ENCODE measurements at places on chromosomes 3 and 15. TPM values are rescaled to one million over a fixed set of nuclear protein-coding genes. Genes with fewer than 3 reads are reported as not detected.

Gene HES1
- total RNA-seq = 2.0 TPM

Gene STRIT1
- not detected for total RNA-seq

Gene FBXO40
- not detected for total RNA-seq

Gene TMEM40
- total RNA-seq = not detected

Gene MINAR1
- total RNA-seq = 0.83 TPM

Gene VGLL3
- total RNA-seq = 25.7 TPM

Gene GOLGA6L7
- not detected for total RNA-seq

Gene ITIH1
- not detected for total RNA-seq

Gene GUCA1C
- total RNA-seq = not detected

Gene TLR9
- total RNA-seq = under 0.01 TPM

Gene SLC51A
- not detected for total RNA-seq

Gene DNAJC19
- 31.3 TPM for total RNA-seq

Gene ATP13A5
- not detected for total RNA-seq

Gene FSIP1
- 1.6 TPM for total RNA-seq

Gene KLHL40
- total RNA-seq = not detected

Gene GOLGA8J
- total RNA-seq = not detected

Gene MYO5C
- total RNA-seq = 0.58 TPM

Gene LRRC31
- not detected for total RNA-seq

Gene ZNF660
- total RNA-seq = 2.5 TPM

Gene TMC3
- total RNA-seq = not detected

Gene VIPR1
- not detected for total RNA-seq

Gene CSTA
- 2.6 TPM for total RNA-seq

Gene SERPINI1
- total RNA-seq = 4.5 TPM

Gene LTF
- total RNA-seq = not detected

Gene C2CD4A
- total RNA-seq = not detected

Gene PRSS50
- not detected for total RNA-seq

Gene NR2E3
- not detected for total RNA-seq

Gene FBXW12
- 0.15 TPM for total RNA-seq

Gene MYD88
- 14.9 TPM for total RNA-seq

Gene DGKG
- total RNA-seq = 0.87 TPM

Gene APOD
- 1.6 TPM for total RNA-seq

Gene RYK
- 95.1 TPM for total RNA-seq

Gene KNL1
- total RNA-seq = 28.2 TPM

Gene SERP1
- 232 TPM for total RNA-seq

Gene GOLGA6D
- not detected for total RNA-seq

Gene GRIP2
- total RNA-seq = 0.15 TPM

Gene AADACL2
- not detected for total RNA-seq

Gene VILL
- 8.0 TPM for total RNA-seq

Data from smooth muscle cell of trachea (primary cell).